ENCODE measurements at places on chromosomes 2 and 18.

- no peak for DNase-seq
These were observed 108.4 kb downstream of the MRO start for GRCh38 chr18:50711386-50711785.

DNA sequence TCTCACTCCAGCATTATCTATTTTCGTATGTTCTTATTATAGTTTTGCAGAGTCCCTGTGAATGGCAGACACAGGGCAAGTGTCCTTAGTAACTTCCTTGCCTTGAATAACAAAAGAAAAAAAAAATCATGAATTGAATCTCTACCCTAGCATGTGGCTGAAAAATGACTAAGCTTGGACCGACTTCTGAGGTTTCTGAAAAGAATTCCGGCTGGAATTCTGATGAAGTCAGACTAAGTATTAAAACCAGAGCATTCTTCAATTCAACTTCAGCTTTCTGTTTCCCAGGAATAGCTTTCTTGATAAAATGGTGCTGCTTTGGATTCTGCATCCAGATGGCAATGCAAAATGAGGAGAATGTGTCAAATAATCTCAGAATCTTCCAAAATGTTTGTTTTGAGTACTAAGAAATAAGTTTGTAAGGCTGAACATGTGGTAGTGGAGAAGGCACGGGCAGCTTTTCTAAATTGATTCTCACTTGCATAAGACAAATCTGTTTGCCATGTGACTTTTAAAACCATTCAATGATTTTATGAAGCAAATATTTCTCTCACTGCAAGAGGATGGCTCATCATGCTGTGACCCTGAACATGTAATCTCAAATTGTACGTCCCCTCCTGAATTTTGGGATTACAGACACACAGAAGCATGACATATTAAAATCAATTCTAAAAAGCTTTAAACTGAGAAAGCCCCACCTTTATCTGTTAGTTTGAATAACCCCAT, 1462.8 kb upstream of the LRRTM1 start:
- no peak for DNase-seq

- DNase-seq: no peak
These were observed 119.6 kb upstream of the BOD1L2 start for GRCh38 chr18:57027190-57027708.

GRCh38 chr2:46351098-46351749, 54.0 kb downstream of the EPAS1 start:
- DNase-seq: no peak
